T1000 (cell line): ENCODE measurements at places on chromosomes 11 and 22.

GRCh38 chr22:45224331-45224730, 16.4 kb downstream of the KIAA0930 start:
- DNase-seq: no peak

GRCh38 chr11:11420191-11420898, 67.3 kb upstream of the CSNK2A3 start:
- no peak for DNase-seq

DNA sequence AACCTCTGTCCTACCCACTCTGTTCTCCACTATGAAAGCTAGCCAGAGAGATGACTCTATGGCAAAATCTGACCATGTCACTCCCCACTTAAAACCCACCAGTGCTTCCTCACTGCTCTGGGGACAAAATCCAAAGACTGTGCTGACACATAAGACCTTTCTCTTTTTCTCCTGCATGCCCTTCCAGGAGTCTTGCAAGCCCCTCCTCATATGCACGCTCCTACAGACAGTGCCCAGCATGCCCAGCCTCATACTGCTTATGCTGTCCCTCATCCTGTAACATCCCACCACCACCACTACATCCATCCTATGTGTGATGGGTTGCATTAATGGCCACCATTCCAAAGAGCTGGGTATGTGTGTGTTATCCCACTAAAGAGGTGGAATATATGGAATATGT, 118.3 kb downstream of the BUD13 start:
- DNase-seq: no peak

- DNase-seq: no peak
These were observed 164.2 kb upstream of the B3GAT1 start for GRCh38 chr11:134576286-134576685.

- no peak for DNase-seq
These were observed 59.0 kb downstream of the UBASH3B start for GRCh38 chr11:122714484-122714883.

DNA sequence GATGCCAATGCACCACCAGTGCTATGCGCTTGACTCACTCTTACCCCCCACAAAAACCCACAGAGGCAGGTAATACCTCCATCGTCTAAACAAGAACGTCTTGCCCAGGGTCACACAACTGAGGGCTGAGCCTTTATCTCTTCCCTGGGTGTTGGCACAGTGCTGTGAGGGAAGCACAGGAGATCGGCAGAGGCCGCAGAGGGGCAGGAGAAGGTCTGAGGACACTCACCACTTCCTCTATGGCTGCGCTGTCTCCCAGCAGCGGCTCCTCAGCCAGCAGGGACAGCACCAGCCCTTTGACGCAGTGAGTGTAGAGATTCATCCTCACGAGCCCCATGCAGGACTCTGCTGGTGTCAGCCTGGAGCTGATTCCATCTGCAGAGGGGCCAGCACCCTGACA, 19.9 kb downstream of the HPS4 start:
- DNase-seq: no peak

DNA sequence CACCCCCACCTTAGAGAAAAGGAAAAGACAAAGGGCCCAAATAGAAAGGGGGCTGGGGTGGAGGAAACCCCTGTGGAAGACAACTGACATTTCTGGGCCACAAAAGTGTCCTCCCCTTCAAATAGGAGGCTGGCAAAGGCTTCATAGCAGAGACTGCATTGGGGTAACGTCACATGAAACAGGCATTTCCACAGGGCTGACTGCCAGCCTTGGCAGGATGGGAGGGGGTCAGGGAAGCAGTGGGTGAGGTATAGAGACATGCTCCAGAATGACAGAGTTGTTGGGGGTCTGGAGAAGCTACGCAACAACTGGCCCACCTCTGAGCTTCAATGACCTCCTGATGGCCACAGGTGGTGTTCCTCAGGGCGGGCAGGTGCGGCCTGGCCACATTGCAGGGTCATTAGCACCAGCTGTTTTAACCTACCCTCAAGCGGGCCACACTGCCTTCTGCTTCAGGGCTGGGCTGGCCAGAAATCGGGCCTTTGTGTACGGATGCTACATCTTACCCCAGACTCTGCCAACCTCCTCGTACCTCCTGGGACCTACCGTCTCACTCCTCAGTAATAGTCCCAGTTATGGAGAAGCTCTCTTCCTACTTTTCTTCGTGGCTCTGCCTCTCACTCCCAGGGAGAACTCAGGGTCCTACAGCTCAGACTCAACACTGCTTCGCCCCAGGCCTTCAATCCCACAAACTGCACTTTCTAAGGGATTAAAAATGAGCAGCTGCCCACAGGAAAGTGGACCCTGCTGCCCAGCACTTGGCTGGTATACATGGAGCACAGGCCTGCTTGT, 160.0 kb upstream of the NCAM1 start:
- DNase-seq: no peak

GRCh38 chr11:12704049-12704448, 29.8 kb downstream of the TEAD1 start:
- no peak for DNase-seq

GRCh38 chr11:66892911-66893310, 36.0 kb downstream of the LRFN4 start:
- DNase-seq: no peak

DNA sequence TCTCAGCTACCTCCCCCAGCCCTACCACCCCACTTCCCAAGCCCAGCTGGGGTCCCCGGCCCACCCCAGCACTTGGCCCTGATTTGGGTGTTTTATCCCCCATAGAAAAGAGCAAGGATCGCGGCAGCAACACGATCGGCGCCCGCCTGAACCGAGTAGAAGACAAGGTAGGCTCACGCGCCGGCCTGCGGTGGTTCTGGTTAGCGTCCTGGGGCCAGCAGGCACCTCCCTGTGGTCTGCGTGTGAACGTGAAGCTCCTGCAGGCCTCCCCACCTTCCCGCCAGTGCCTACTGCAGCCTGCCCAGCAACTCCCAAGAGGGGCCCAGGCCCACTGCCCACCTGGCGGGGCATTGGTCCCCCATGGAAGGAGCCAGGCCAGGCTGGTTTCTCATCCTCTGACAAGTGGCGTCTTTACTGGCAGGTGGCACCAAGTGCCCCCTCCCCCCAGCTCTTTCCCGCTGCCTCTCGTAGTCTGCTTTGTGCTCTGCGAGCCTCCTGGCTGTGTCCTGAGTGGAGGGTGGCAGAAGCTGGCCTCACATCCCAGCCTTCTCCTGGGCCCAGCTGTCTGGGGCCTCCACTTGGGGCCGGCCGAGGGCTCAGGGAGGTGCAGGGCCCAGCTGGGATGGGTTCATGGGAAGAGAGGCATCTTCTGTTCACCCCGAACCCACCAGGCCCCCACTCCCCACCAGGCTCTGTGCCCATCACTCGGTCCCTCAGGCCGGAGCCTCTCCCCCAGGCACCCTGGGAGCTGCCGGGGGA, 78.3 kb upstream of the KCNQ1OT1 start:
- DNase-seq: no peak

DNA sequence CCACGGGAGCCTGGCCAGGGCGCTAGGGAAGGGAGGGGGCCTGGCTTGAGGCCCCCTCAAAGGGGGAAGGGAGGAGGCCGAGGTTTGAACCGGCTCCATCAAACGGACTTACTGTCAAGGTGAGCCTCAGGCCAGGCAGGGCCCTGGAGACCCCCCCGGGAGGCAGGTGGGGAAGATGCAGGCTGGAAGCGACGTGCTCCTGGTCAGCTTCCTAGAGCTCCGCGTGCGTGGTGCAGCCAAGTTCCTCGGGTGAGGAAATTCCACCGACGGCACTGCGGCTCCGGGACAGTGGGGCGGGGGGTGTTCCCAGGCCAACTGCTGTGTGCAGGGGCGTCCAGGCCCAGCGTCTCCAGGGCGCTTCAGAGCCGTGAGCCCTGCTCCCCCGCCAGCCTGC, 7.2 kb upstream of the TRABD start:
- no peak for DNase-seq

GRCh38 chr11:81772166-81772565, 961.5 kb downstream of the FAM181B start:
- DNase-seq: no peak

GRCh38 chr11:121067962-121068647, 32.9 kb upstream of the TECTA start:
- DNase-seq: no peak

GRCh38 chr22:45640941-45641621, 30.6 kb upstream of the ATXN10 start:
- no peak for DNase-seq

- no peak for DNase-seq
These were observed 89.6 kb downstream of the C11orf87 start for GRCh38 chr11:109511598-109511997.

- no peak for DNase-seq
These were observed 52.8 kb downstream of the CCDC81 start for GRCh38 chr11:86427441-86427840.

GRCh38 chr11:8097926-8098325, 16.9 kb downstream of the TUB start:
- no peak for DNase-seq
